ENCODE measurements at places on chromosomes 6 and 20. TPM values are rescaled to one million over a fixed set of nuclear protein-coding genes. Genes with fewer than 3 reads are reported as not detected.

DNA sequence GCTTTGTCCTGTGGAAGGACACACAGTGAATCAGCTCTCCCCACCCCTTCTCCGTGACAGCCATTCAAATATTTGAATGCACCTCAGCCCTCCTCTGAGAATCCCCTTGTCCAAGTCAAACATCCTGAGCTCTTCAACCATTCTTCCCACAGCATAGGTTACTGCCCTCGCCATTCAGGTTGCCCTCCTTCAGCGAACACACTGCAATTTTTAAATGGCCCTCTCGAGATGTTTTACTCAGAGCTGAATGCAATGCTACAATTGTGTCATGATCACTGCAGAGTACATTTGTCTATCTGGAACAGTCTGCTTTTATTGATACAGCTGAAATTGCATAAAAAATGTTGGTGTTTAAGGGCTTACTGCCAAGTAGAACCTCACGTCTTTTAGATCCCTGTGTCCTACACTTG lies 48.9 kb downstream of the SLC2A12 start:
- no peaks in the 10 kb centered on the region for H3K27me3 ChIP-seq
- no peak for DNase-seq
- no peaks in the 10 kb centered on the region for H3K36me3 ChIP-seq
- H3K4me1 ChIP-seq, result no peaks in the 10 kb centered on the region
- H3K4me3 ChIP-seq, result no peak overlapping the region

DNA sequence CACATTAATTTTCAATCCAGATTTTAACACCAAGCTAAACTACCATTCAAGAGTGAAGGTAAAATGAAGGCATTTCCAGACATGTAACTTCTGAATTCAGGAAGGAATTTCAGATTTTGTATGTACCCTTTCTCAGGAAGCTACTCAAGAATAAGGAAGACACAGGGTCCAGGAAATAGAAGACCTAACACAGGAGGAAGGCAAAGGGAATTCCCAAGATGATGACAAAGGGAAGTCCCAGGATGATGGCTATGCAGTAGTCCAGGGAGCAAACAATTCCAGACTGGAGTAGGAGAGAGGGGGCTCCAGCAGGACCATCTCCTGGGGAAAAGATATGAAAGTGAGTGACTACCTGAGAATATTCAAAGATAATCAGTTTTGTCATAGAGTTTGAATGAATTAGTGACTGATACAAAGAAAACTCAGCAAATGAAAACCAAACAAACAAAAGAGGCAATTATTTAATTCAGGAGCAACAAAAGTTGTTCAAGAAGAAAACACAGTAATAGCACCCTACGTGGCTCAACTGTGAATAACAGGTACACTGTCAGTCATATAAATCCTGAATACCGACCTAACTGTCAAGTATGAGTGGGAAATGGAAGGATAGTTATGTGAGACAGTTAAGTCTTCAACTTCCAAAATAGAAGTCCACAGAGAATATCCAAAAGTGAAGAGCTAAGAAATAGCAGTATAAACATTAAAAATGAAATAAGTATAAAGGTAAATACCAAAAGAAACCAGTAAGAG lies 4.0 kb downstream of the RNF24 start:
- DNase-seq, result no peak
- H3K4me1 ChIP-seq, result peaks cover 16% of the 10 kb centered on the region
- H3K4me3 ChIP-seq, result no peak overlapping the region
- H3K27me3 ChIP-seq, result no peaks in the 10 kb centered on the region

DNA sequence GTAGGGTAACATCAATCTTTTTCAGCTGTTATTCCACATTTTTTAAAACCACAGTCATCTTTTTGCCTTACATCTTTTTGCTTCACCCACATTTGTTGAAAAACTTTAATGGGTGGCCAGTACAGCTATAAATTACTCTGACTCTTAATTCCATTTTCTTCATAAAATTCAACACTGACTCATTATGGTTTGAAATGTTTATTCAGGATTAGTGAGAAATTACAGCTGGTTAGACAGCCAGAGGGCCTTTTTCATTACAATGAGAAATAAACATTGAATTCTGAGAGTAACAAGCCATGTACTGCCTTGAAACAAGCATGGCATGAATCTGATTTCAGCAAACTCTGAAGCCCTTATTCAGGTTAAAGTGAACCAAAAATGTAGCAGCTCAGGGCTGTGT lies 19.5 kb downstream of the NDUFAF4 start:
- H3K27ac ChIP-seq, result no peak overlapping the region
- no peak for DNase-seq
- H3K4me1 ChIP-seq, result no peaks in the 10 kb centered on the region
- H3K27me3 ChIP-seq, result no peaks in the 10 kb centered on the region
- no peak overlapping the region for H3K4me3 ChIP-seq

The SLC52A3 gene
- total RNA-seq, result 0.16 TPM

The ADGRF4 gene
- total RNA-seq, result 0.15 TPM
